ENCODE measurements at places on chromosomes 2 and 18.

GRCh38 chr2:83471655-83472054 is 987.4 kb downstream of the SUCLG1 start:
- no peak for DNase-seq

- DNase-seq: no peak
These were observed 26.0 kb downstream of the CTAGE1 start for GRCh38 chr18:22391407-22392345.

GRCh38 chr2:160062292-160063005 is at the start of gene PLA2R1:
Gene PLA2R1 (minus strand): TSS chr2:160062615. CDS start chr2:160062403, 212 bp downstream.
- no peak for DNase-seq

GRCh38 chr18:7152440-7152839 is 34.8 kb upstream of the LAMA1 start:
- DNase-seq: no peak

GRCh38 chr2:43165378-43166069 is 60.9 kb downstream of the ZFP36L2 start:
- no peak for DNase-seq

GRCh38 chr18:31057051-31057450 is 14.5 kb upstream of the DSC3 start:
- DNase-seq: no peak

- no peak for DNase-seq
These were observed 9.4 kb upstream of the SERPINB7 start for GRCh38 chr18:63765837-63766236.

- no peak for DNase-seq
These were observed 65.0 kb upstream of the NPAS2 start for GRCh38 chr2:100754951-100755350.

DNA sequence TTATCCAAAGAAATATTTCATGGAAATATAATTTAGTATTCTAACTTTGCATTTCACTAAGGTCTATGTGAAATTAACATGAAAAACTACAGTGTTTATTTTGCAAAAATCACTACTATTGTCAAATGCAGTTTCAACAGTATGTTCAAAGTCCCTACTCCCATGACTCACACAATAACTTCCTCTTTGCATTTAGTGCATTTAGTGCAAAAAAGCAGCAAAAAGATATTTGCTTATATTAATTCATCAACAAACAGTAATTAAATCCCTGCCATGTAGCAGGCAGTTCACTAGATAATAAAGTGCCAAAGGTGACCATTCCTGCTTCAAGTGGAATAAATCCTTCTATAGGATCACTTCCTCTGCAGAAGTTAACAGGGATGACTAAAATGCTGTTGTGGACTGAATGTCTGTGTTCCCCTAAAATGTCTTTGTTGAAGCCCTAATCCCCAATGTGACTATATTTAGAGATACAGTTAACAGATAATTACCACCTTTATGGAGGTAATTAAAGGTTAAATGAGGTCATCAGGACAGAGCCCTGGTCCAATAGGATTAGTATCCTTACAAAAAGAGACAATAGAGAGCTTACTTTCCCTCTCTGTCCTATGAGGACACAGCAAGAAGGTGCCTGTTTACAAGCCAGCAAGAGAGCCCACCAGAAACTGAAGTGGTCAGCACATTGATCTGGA is 61.7 kb downstream of the STK39 start:
- DNase-seq: no peak

- DNase-seq: no peak
These were observed 488.1 kb downstream of the NR4A2 start for GRCh38 chr2:155844461-155844860.

DNA sequence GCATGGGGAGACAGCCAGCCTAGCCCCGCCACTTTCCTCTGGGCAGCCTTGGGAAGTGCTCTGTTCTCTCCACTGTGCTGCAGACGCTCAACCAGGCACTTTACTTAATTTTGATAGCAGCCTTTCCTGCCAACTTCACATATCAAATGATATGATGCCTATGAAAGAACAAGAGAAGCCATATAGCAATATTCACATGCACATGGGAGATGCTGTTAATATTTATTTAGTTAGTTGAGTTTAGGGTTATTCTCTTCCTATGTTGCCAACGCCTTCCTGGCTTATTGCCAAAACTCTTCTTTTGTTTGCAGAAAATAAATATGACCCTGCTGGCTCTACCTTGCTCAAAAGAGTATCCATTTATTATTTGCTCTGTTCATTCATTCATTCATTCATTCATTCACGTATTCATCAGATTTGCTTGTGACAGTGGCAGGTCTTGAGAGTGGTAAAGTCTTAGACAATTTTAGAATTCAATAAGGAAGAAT is 99.3 kb downstream of the GATA6 start:
- no peak for DNase-seq
